Activated CD4-positive, alpha-beta T cell treated with anti-CD3 and anti-CD28 coated beads, Interleukin-2, amount 10 ng/mL, durations not matched to agents 7 days and 5 days (primary cell): ENCODE measurements at places on chromosomes 6 and 20. TPM values are rescaled to one million over a fixed set of nuclear protein-coding genes. Genes with fewer than 3 reads are reported as not detected.

DNA sequence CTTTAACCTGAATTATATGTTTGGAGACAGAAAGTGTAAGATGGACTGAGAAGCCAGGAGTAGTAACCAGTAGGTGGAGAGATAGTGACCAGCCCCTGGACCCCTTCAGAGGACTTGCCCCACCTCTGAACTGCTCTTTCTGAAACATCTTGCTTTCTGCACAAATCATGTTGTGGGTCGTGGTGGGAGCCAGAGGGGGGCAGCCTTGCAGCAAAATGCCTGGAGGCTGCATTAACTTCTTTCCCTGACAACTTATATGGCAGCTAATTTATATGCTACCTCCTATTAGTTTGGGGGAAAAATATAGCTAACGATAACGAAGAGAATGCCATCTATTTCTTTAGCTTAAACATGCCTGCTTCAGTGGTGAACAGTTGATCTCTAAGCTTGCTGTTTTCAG is 859.8 kb downstream of the MAFB start:
- H3K27ac ChIP-seq: no peak overlapping the region
- no peak for DNase-seq
- H3K36me3 ChIP-seq: no peaks in the 10 kb centered on the region
- H3K4me3 ChIP-seq: no peak overlapping the region
- H3K27me3 ChIP-seq: no peaks in the 10 kb centered on the region
- H3K4me1 ChIP-seq: peaks cover 4% of the 10 kb centered on the region

DNA sequence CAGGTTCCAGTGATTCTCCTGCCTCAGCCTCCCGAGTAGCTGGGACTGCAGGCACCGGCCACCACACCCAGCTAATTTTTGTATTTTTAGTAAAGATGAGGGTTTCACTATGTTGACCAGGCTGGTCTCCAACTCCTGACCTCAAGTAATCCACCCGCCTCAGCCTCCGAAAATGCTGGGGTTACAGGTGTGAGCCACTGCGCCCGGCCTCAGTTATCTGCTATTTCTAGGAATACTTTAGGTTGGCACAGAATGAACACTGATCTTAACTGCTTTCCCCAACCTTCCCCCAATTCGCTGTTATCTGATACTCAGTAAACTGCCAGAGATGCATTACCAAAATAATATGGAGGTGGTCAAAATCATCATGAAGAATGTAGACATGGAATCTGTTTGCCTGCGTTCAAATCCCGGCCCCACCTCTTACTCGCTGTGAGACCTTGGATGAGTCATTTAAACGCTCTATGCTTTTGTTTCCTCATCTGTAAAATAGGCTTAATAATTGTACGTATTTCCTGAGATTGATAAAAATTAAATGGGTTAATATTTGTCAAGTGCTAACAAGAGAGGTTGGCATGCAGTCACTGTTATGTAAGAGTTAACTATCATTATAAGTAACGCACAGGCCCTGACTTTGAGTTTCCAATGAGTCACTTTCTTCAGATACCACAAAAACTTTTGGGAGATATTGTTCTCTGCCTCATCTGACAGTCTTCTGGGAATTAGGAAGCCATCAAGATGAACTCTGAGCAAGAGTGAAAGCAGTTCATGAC is 44.5 kb upstream of the NCOA3 start:
- H3K36me3 ChIP-seq: peaks cover 2% of the 10 kb centered on the region
- no peaks in the 10 kb centered on the region for H3K27me3 ChIP-seq
- no peak for DNase-seq
- no peak overlapping the region for H3K27ac ChIP-seq

DNA sequence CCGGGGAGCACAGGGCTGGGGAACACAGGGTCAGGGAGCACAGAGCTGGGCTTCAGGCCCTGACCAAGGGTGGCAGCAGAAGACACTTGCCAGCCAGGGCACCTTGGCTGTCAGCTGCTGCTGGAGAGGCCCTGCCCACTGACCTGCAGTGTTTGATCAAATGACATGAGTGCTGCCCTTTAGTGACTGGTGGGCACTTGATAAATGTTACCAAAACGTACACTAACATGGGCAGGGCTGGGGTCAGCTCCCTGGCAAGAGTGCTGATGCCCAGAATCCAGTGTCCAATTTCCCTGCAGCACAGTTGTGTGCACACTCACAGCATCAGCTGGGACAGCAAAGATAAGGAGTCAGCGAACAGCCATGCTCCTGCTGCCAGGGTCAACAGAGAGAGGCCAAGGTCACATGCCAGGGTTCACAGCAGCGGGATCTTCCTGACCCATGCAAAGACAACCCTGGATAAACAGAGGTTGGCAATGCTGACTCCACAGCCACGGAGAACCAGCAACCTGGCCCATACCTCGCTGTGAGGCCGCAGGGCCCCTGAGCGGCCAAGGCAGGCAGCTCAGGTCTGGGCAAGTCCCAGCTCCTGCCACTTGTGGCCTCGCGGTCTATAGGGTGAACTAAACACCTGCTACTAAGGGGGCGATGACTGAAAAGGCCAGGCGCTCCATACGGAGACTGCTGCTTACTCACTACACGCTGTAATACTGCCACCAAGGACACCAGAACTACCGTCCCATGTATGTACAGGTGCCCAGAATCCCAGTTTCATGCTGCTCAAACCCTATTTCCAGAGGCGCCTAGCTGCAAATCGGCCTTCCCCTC is 46.3 kb downstream of the NINL start:
- no peak overlapping the region for H3K27ac ChIP-seq
- no peaks in the 10 kb centered on the region for H3K27me3 ChIP-seq
- no peaks in the 10 kb centered on the region for H3K36me3 ChIP-seq
- DNase-seq: no peak
- H3K4me3 ChIP-seq: no peak overlapping the region

DNA sequence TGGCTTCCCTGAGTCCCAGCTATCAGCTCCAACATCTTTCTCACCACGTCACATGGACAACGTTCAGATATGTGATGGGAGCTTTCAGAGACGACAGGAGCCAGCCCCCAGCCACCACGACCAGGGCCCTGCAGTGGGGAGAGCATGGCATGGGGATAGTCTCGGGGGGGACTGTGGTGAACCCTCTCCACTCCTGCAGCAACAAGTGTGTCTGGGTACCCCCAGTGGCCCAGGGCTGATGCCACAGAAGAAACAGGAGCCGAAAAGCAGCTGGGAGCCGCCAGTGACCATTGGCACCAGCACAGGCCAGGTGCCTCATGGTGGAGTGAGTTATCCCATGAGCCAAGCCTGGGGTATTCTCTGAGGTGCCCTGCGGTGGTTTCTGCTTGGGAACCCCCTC is 339.7 kb downstream of the TAF4 start:
- no peaks in the 10 kb centered on the region for H3K4me1 ChIP-seq
- no peak overlapping the region for H3K27ac ChIP-seq
- no peaks in the 10 kb centered on the region for H3K27me3 ChIP-seq

- H3K36me3 ChIP-seq: no peaks in the 10 kb centered on the region
- H3K4me3 ChIP-seq: no peak overlapping the region
- no peak for DNase-seq
- H3K27me3 ChIP-seq: no peaks in the 10 kb centered on the region
- H3K27ac ChIP-seq: no peak overlapping the region
Measured at GRCh38 chr6:75142721-75143120, 63.1 kb downstream of the COL12A1 start.

DNA sequence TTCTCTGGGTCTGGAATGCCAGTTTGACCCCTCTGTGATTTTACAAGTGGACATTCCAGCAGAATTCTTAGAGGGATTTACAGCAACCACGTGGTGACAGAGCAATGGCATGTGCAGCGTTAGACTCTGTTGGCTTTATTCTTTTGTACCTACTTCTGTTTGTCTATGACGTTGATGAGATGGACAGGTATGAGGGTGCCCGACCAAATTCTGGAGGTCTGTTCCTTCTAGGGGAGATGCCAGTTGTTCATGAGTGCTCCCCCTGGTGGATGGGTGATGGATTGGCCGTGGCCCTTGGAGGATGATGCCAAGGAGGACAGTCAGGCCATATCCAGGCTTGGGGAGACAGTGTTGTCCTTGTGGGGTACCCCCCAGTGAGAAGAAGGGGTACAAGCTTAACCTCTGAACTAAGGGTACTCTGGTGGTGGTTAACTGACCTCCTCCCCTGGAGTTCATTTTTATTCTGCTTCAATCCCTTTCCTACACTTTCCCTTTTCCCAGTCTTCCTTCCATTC is 198.6 kb downstream of the DTNBP1 start:
- no peak overlapping the region for H3K4me3 ChIP-seq
- H3K27me3 ChIP-seq: no peaks in the 10 kb centered on the region
- H3K36me3 ChIP-seq: peaks cover 13% of the 10 kb centered on the region
- peak; percentile 64 for DNase-seq
- no peak overlapping the region for H3K27ac ChIP-seq

The MUCL3 gene
- total RNA-seq: not detected

The FILIP1 gene
- 0.04 TPM for total RNA-seq

The C6orf118 gene
- not detected for total RNA-seq

The LTV1 gene
- 23.7 TPM for total RNA-seq

The GMPR gene
- 2.6 TPM for total RNA-seq
